Stimulated activated naive CD4-positive, alpha-beta T cell treated with Interleukin-2 at 50 U/mL for 16 hours (primary cell): ENCODE measurements at places on chromosomes 7 and 10.

DNA sequence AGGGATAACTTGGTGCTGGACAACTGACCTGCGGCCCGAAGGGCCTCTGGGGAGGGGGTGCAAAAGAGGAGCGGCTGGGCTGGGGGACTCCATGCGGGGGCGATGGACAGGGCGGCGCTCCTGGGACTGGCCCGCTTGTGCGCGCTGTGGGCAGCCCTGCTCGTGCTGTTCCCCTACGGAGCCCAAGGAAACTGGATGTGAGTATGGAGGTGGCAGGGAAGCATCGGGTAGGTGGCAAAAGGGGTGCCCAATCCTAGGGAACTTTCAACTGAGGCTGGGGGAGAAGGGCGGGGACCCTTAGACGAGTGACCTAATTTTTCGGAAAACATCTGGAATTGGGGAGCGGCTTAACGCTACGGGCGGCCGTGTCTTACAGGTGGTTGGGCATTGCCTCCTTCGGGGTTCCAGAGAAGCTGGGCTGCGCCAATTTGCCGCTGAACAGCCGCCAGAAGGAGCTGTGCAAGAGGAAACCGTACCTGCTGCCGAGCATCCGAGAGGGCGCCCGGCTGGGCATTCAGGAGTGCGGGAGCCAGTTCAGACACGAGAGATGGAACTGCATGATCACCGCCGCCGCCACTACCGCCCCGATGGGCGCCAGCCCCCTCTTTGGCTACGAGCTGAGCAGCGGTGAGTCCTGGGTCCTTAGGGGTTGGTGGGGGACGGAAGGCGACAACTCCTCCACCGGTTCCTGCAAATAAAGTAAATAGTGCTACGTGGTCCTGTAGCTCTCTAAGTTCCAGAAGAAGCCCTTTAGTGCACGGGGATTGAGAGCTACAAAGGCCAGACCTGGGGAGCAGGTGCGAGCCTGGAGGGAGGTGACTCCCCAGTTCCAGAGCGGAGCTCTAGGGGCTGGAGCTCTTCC lies 622 bp downstream of the WNT16 start:
- DNase-seq: no peak

DNA sequence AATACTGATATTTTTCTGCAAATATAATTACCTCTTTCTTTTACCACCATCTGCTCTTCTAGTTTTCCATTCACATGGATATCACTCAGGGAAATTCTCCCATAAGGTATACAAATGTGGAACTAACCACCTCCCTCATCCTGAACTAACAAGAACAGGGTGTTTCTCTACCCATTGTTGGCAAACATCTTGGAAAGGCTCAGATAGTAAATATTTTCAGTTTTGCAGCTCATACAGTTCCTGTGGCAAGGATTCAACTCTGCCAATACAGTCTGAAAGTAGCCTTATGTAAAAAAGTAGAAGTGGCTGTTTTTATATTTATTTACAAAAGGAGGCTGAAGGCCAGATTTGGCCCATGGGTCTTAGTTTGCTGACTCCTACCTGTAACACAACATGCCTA lies 513.0 kb upstream of the TEX47 start:
- no peak for DNase-seq

DNA sequence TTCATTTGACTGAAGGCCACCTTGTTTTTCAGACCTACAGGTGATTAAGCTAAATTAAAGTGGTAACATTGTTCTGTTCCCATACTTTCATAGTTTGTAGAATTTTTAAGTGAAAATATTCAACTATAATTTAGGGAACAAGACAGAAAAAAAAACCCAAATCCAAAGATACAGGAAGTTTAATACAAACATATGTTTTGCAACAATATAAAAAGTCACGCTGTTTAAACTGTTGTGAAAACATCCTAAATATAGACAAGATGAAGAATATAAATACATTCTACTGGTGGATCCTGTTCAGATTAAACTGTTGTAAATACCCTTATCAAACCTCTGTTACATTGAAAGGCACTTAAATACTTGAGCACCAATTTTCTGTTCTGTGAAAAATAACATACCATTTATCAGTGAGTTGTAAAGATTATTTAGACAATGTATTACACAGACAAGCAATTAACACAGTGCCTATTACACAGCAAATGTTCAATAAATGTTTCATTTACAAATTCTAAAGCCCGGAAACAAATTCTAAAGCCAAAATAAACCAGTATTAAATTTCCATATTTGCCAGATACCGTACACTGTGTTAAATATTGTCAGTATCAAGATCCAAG lies 14.2 kb downstream of the ASZ1 start:
- no peak for DNase-seq

DNA sequence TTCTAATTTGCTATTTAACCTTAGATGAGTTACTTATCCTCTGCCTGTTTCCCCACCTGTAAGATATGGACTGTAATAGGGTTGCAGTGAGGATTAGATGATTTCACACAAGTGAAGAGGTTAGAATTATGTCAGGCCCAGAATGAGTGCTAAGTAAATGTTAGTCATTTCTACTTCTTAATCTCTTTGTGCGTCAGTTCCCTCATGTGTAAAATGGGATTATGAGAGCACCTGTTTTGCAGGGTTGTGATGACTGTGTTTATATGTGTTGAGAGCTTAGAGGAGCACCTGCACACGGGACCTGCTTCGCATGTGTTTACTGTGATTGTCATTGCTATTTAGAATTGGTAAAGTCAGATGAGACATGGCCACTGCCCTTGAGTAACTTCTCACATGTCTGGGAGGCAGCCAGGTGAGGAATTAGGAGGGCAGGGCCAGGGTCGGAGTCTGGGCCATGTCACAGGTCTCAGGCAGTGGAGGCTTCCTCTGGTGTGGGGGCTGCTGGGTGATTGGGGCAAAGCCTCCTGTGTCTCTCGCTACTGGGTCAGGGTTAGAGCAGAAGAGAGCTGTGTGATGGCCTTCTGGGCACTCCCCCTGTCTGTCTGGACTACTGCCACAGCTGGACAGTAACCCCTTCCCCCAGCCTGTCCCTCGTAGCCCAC lies 106.7 kb downstream of the WDFY4 start:
- no peak for DNase-seq

DNA sequence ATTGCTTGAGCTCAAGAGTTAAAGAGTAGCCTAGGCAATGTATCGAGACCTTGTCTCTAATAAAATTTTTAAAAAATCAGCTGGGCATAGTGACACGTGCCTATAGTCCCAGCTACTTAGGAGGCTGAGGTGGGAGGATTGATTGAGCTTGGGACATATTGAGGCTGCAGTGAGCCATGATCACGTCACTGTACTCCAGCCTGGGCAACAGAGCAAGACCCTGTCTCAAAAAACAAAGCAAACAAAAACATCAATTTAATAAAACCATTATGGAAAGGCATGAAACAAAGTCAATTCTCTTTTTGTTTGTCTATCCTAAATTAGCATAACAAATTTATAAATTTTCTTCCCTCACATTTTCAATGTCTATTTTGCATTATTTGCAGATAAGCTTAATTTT lies 108.4 kb downstream of the PHF14 start:
- no peak for DNase-seq

- DNase-seq: no peak
These were observed 757.1 kb downstream of the INHBA start for GRCh38 chr7:40945788-40946187.

DNA sequence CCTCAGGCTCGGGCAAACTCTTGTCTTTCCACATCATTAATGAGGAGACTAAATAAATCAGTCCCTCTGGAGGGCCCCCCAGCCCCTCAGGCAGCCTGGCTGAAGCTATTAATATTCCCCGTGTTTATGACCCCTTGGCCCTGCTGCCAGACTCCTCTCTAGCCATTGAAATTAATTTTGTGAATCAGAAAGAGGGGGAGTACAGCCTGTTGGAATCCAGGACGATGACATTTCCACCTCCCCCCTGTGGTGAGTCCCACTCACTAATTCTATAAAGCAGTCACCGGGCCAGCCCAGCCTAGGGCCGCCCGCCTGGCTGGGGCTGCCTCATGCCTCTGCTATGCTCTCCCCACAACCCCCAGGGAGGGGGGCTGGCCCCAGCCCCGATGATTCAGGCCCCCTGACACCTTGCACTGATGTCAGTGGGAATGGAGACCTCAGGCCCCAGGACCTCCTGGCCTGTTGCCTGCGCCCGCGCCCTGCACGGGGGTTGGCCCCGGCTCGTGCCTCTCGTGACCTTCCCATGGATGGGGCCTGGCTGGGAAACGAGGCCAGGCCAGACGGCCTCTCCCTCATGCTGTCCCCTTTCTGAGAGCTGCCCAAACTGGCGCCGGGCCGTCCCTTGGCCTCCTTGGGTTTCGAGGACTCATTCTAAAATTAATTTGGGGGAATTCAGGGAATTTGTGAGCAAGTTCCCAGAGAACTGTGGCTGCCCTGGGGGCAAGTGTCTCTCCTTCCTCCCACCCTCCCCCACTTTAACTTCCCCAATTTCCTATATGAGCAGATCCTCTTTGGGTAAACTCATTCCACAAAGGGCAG lies 34.0 kb downstream of the TMEM270 start:
- DNase-seq: no peak

- no peak for DNase-seq
These were observed 1.8 kb downstream of the LAMB1 start for GRCh38 chr7:108000875-108001763.

DNA sequence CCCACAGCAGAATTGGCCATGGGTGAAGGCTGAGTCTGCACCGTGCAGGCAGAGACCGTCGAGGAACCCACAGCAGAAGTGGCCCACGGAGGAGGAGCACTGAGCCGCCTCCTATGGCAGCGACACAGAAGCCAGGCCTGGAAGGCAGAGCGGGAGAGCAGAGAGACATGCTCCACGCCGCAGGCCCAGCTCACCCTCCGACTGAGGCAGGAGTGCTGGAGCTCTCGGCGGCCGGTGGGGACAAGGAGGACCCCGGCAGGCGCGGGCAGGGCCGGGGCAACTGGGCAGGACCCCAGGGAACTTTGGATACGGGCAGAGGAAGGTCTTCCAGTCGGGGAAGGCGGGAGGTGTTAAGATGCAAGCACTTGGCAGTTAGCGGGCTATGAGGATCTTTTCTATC lies 420.4 kb downstream of the DNAJB6 start:
- DNase-seq: no peak

DNA sequence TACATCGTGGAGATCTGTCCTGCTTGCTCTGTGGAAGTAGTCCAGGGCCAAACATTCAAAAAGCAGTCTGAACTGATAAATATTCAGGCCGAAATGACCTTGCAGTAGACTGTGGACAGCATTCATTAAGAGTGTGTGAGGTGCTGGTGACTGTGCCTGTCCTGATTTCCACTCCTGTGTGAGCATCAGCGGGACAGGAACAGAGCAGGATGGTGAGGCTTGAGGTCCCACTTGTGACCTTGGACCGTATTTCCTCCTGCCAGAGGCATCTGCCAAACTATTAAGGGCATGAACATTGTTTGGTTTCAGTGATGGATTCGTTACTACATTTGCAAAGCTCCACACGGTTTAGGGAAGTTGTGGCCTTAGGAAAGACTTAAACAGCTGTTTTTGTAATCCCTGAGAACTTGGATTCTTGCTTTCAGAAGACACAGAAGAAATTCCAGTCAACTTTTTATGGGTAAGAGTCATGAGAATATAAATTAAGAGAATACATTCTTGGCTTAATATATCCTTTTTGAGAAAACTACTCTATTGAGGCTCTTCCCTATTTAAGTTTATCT lies 32.8 kb downstream of the CCNY start:
- no peak for DNase-seq

DNA sequence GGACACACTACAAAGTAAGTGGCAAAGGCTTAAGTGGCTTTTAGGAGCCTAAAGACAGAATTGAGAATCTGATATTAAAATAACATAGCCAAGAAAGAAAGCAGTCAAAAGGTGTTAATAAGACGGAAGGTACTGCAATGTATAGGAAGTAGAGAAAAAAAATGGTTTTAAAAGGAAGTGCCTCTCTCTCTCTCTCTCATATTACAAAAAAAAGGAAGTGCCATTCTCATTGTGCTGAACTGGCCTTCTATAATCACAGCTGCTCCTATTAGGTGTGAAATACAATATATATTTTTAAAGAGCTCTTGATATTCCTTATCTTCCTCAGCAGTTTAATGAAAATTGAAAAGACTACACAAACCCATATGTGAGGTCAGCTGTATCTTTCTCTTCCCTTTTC lies 199.4 kb upstream of the NPVF start:
- no peak for DNase-seq

- DNase-seq: no peak
These were observed 116.4 kb upstream of the ITGB1 start for GRCh38 chr10:33074443-33074842.

- DNase-seq: no peak
These were observed 11.3 kb downstream of the STARD3NL start for GRCh38 chr7:38189231-38189938.
